ENCODE measurements at places on chromosomes 4 and X. TPM values are rescaled to one million over a fixed set of nuclear protein-coding genes. Genes with fewer than 3 reads are reported as not detected.

DNA sequence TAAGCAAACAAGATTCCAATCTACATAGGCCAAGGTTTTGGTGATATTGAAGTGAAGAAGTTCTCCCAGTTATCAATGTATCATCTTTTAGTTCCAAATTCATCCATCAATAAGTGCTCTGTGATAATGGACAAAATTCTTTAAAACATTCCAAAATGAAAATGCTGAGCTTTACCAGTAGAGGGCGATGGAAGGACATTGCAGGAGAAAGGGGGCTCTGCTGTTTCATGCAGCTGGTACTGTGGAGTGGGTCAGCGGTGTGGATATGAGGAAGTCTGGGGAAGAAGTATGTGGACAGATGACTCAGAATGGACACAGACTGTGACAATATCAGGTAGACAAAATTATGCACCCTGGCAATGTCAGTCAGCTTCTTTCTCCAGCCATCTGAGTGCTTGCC, 46.6 kb upstream of the HS6ST2 start:
- no peaks in the 10 kb centered on the region for H3K4me1 ChIP-seq
- no peak overlapping the region for H3K27ac ChIP-seq
- DNase-seq = no peak
- no peaks in the 10 kb centered on the region for H3K36me3 ChIP-seq

DNA sequence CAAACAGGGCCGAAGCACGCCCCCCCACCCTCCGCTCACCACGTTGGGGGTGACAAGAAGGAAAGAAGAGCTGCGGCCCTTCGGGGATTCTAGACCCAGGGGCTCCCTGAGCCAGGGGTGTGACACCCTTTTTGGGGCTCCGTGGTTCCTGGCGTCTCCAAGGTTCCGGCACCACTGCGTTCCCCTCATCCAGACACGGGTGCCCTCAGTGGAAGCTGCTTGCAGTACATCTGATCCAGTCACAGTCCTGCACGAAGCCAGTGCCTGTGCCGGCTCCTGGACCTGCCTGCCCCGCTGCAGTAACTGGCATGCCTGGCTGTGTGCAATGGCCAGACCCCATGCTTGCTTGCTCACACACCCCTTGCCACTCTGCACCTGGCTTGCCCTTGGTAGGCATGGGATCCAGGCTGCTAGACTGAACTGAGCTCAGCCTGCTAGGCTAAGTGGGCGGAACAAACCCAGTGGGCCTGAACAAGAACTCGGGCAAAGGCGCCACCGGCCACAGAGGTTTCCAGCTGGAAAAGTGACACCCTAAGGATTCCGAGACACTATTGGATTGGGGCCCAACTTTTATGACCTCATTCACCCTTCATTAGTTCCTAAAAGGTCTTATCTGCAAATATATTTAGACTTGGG, 420.4 kb upstream of the AGA start:
- H3K27me3 ChIP-seq = no peaks in the 10 kb centered on the region
- H3K36me3 ChIP-seq = no peaks in the 10 kb centered on the region
- no peak overlapping the region for H3K4me3 ChIP-seq
- no peaks in the 10 kb centered on the region for H3K4me1 ChIP-seq
- no peak overlapping the region for H3K27ac ChIP-seq
- no peak for DNase-seq

DNA sequence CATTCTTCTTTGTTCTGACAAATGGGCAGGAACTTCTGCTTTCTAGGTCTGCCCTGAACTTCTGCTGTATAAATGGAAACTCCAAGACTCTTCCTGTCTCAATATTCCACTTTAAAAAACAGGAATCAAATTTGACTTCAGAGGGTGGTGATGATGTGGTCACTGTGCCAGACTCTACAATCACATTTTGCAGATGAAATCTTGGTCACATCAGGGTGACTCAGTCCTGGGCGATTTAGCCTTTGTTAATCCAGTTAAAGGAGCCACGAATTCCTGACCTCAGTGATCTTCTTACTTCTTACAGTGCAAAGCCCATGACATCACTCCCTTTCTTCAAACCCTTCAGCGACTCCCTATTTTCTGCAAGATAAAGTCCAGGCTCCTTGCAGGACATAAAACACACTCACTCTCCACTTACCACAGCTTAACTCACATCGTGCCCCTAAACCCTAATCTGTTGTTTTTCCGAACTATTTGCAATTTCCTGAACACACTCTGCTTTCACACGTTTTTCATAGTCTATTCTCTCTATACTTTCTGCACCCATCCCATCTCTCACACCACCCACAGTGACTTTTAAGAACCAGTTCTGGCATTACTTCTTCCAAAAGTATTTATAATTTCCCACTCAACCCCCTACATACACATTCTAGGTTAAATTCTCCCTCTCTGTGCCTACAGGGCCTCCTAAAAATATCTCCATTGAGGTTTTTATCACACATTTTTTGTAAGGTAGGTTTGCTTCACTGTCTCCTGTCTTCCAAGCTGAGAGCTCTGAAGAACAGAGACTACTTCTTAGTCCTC, 11.1 kb downstream of the GASK1B start:
- H3K4me1 ChIP-seq = no peaks in the 10 kb centered on the region
- H3K36me3 ChIP-seq = no peaks in the 10 kb centered on the region
- no peak for DNase-seq
- H3K4me3 ChIP-seq = no peak overlapping the region
- peaks cover 4% of the 10 kb centered on the region for H3K27me3 ChIP-seq

- H3K36me3 ChIP-seq = no peaks in the 10 kb centered on the region
- H3K27me3 ChIP-seq = no peaks in the 10 kb centered on the region
- H3K27ac ChIP-seq = no peak overlapping the region
- H3K4me1 ChIP-seq = no peaks in the 10 kb centered on the region
- H3K4me3 ChIP-seq = no peak overlapping the region
- no peak for DNase-seq
Measured at GRCh38 chr4:181672751-181673150, 570.5 kb upstream of the TENM3 start.

- no peaks in the 10 kb centered on the region for H3K27me3 ChIP-seq
- peaks cover 5% of the 10 kb centered on the region for H3K4me1 ChIP-seq
- no peak overlapping the region for H3K4me3 ChIP-seq
- no peak for DNase-seq
- H3K27ac ChIP-seq = no peak overlapping the region
- H3K36me3 ChIP-seq = no peaks in the 10 kb centered on the region
Measured at GRCh38 chr4:55539658-55540057, 7.1 kb downstream of the CLOCK start.

The SPANXN4 gene
- total RNA-seq = not detected

The CXorf38 gene
- total RNA-seq = 6.9 TPM

Measured in esophagus squamous epithelium (tissue), 5 donors.